ENCODE measurements at places on chromosomes 2 and 18.

GRCh38 chr2:235047171-235048160 lies 95.6 kb downstream of the SH3BP4 start:
- DNase-seq, result no peak

- DNase-seq, result no peak
Measured at GRCh38 chr2:239601880-239602279, 201.1 kb upstream of the HDAC4 start.

GRCh38 chr18:398935-399630 lies 101.4 kb downstream of the COLEC12 start:
- DNase-seq, result no peak

GRCh38 chr2:179020156-179020750 lies 29.7 kb downstream of the CCDC141 start:
- no peak for DNase-seq

DNA sequence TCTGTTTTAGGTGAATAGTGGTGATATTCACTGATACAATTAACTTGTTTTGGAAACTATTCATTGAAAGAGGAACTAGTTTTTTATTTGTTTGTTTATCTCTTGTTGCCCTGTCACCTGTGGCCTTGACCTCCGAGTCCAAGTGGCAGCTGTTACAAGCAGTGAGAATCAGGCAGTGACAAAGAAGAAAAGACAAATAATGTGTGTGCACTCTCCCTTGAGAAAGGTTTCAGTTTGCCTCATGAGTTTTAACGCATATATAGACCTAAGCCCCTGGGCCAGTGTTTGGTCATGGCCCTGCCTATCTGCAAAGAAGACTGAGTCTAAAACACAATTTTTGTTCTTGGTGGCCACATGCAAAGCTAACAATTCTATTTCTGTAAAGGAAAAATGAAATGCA lies 15.3 kb downstream of the KYNU start:
- DNase-seq, result no peak

- no peak for DNase-seq
Measured at GRCh38 chr18:23181547-23181946, 46.3 kb downstream of the CABLES1 start.

GRCh38 chr18:78407466-78407844 lies 572.2 kb upstream of the SALL3 start:
- DNase-seq, result no peak

DNA sequence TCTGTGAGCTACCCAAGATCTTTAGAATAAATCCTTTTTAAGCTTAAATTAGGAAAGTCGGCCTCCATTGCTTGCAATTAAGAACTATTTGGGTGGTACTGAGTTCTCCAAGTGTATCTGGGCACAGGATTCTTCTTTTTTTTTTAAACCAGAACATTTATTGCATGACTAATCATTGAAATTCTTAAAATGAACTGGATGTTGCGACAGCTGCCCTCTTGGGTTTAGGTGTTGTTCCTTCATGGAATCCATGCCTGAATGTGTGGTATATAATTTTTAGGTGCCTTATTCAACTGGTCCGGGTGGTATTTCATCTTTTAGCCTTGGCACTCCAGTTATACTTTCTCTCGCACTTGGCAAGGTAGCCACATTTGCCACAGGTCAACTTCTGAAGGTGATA lies 14.5 kb upstream of the KCNK3 start:
- DNase-seq, result no peak

DNA sequence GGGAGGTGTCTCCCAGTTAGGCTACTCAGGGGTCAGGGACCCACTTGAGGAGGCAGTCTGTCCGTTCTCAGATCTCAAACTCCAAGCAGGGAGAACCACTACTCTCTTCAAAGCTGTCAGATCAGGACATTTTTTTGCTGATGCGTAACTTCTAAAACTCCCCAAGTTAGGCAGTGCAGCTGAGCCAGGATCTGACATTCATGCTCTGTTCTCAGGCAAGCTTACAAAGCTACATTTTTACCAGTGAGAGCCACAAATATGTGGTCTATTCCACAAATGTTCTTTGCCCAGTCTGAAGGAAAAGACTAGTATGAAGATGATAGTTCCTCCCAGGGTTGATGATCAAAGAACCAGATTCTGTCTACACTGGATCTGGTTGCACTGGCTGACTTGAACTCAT lies 184.1 kb downstream of the MTCL1 start:
- DNase-seq, result no peak

DNA sequence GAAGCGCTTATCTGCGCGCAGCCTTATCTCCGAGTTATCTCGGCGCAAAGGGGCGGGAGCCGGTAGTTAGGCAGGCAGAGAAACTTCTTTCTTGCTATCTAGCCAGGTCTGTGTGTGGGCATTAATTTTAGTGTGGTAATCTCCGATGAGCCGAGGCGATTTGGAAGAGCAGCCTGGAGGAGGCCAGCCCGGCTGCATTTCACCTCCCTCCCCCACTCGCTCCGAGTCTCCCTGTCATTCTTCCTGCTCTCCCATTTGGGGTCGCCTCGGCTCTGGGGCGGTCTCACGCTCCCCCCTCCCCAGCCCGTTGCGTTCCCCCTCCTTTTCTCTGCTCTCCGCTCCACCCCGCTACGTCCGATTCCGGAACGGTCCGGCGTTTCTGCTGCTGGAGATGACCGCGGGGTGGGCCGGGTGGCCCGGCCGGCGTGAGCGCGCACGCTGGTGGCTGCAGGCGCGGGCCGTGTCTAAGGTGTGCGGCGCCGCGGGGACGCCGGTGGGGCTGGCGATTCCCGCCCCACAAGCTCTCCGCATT lies 566 bp downstream of the GATA6 start:
- DNase-seq, result no peak

DNA sequence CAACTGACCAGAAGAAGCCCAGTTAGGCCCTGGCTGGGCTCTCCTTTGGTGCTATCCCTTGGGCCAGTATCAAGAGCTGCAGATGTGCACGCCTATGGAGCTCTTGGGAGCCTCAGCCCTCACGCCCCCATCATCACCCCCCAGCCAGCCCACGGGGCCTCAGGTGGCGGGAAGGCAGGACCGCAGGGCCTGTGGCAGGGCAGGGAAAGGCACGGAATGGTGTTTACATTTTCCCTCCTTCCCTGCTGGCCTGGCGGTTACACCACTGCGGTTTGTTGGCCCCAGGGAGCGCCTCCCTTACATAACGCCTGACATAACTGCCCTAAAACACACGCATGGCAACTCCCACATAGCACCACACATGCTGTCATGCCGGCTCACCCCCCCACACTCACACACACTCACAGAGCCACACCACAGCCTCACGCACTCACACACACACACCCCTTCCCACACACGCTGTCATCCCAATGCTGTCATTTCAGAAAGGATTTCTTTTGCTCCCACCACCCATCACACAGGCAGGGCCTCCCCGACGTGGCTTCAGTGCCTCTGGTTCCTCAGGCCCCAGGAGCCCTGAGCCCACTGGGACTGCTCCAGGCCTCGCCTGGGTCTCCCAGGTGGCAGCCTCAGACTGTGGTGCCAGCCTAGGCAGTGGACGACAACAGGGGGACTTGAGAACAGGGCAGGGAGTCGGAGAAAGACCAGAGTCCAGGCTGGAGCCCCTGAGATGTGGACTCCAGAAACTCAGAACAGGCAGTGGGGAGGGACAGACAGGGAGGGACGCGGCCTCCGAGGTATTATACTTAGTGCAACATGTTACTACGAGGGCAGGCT lies 15.7 kb downstream of the ZFP36L2 start:
- no peak for DNase-seq

DNA sequence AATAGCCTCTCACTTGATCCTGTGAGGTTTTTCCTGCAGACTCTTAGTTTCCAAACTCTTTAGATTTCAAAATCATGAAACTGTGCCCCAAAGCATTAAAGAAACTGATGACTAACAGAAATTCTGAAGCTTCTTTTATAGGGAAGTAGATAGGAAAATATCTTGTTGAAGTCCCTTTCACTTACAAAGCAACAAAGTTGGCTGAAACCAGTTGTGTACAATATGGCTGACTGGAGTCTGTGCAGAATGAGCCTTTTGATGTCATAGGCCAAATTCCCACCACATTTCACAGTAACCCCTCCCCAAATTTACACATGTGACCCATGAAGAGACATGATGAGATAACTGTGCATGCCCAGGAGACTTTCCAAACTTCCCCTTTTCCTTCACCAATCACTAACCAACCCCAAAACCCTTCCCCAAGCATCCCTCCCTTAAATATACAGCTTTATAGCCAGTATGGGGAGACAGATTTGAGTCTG lies 61.7 kb upstream of the NCK2 start:
- DNase-seq, result no peak

- DNase-seq, result no peak
Measured at GRCh38 chr2:199926806-199927205, 15.7 kb downstream of the C2orf69 start.

GRCh38 chr18:23186781-23187180 lies 51.5 kb downstream of the CABLES1 start:
- no peak for DNase-seq

- DNase-seq, result no peak
Measured at GRCh38 chr18:65372904-65373303, 377.9 kb upstream of the CDH7 start.

- no peak for DNase-seq
Measured at GRCh38 chr18:3153107-3153704, 66.6 kb downstream of the MYOM1 start.

- no peak for DNase-seq
Measured at GRCh38 chr2:194346193-194346592, 1310.8 kb upstream of the SLC39A10 start.

GRCh38 chr2:233245406-233245805 lies 6.1 kb upstream of the ATG16L1 start:
- no peak for DNase-seq
